ENCODE measurements at places on chromosomes 7 and 10.

DNA sequence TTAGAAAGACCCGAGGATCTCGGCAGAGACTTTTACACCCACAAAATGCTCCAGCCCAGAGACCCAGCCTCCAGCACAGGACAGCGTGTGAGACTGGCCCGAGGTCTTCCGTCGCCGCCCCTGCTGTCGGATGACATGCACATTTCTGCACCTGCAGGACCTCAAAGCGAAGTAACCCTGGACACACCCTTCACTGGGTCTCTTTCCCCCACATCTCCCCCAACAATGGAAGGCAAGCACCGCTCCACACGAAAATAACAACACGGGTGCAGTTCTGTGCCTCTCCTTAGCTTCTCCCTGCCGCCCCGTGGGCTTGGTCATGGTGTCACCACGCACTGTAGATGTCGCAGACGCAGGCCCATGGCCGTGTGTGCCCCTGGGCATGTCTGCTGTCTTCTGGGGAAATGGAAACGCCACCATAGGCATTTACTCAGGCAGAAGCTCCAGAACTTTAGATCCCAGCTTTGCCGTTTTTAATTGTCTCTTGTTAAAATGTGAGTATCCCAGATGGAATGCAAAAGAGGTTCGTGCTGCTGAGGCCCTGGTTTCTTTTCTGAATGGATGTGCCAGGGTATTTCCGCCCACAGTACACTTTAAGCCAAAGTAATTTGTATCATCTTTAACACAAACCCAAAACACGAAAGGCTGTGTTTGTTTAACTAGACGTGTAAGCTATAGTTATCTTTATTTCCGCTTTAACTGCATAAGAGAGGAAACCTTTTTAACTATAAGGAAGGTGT lies 237.9 kb downstream of the MGMT start:
- no peak for DNase-seq

DNA sequence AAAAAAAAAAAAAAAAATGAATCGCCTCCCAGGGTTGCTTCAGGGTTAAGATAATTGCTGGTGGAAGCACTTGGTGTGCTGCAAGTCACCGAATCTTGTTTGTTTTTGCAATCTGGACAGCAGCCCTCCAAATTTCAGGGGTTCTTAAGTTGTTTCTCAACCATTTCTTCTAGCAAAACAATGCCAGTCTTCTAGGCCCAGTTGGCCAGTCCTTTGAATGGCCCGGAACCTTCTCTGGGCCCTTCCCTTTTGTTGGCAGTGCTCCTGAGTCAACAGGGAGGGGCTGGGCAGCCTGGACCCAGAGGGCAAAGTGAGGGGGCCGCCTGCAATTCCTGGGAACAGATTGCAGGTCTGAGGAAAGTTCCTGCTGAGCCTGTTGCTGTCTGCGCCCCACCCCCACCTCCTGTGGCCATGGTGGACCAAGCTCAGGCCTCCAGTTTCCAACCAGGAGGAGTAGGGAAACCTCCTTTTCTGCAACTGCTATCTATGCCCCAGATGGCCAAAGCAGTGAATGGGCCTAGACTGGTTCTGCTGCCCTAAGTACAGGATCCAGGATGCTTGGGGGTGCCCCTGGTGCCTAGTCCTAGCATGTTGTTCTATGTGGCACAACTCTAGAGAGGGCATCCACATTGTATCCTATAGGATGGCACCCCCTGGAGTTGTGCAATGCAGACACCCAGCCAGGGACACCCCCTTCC lies 31.4 kb upstream of the PDCD4 start:
- no peak for DNase-seq

DNA sequence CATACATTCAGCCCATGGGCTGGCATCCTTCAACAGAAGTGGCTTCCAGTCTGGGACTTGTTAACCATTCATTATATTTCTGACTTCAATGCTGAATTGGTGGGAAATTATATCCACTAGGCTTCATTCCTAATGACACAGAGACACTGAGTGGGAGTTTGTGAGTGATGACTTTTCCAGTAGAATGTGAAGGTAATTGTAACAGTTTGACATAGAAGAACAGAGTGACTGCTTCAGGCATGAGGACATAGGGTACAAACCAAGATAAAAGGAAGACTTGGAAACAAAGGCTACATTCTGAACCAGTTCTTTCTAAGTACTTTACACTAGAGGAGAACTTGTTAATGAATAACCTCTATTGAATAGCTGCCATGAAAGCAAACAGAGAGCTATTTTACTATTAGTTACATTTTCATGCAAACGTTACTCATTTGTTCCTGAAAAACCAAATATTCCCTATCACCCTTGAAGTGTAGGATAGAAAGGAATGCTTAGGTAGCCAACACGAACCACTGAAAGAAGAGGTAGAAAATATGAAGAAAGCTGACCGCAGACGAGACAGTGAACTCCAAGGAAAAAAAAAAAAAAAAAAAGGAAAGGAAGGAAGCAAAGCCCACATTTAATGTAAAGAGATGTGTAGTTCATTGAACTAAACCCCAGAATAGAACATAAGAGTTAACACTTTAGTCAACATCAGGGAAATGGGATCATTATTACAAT lies 237.0 kb upstream of the SEMA3C start:
- DNase-seq, result no peak

GRCh38 chr7:152704796-152705384 lies 28.9 kb upstream of the XRCC2 start:
- DNase-seq, result no peak

DNA sequence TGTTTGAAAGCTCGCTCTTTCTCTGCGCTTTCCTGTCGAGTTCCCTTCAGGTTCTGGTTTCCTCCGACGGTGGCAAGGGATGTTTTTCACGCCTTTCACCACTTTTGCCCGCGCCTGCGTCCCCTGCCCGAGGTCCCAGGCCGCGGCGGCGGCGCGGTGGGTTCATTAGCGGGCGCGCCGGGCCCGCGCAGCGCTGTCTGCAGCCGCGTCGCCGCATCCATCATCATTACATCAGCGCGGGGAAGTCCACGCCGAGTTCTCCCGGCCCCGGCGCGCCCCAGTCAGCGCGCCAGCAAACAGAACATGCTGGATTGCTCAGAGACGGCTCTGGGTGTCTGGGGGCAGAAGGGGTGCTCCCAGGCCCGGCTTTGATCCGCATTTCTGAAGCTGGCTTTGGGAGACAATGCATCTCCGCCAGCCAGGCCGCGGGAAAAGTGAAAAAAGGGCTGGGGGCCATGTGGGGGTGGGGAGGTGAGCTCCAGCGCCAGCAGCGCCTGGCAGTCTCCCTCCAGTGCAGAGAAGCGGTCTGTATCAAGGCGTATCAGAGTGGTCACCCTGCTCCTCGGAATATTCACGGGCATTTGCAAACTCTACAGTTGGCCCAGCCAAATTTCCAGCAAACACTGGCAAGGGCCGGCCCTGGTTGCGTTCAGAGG lies 8.9 kb downstream of the GLI3 start:
- no peak for DNase-seq

- no peak for DNase-seq
Measured at GRCh38 chr7:210401-210925, 18.1 kb downstream of the FAM20C start.

GRCh38 chr7:117220836-117221235 lies 102.0 kb downstream of the WNT2 start:
- no peak for DNase-seq

DNA sequence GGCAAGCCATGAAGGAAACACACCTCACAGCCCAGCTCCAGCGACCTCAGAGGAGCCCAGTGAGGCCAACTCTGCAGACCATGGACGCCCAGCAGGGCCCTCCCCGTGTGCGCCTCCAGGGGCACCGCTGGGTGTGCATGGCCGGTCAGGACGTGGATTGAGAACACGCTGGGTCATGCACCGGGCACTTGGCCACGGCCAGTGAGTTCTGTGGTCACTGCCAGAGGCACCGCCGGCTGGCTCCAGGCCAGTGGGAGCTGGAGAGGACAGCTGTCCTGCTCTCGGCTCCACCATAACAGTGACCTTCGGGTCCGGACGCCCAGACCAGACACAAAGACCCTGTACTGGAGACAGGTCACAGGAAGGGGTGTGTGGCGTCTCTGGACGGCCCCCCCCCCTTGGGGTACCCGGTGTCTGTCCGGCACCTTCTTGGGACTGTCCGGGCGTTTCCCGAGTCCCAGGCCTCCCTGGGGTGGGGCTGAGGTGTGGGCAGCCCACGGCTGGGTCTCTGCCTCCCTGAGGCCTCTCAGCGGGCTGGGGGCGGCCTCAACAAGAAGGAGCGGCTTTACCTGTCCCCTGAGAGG lies 50.4 kb upstream of the NKX6-2 start:
- no peak for DNase-seq

- DNase-seq, result no peak
Measured at GRCh38 chr7:40793132-40793531, 658.3 kb downstream of the SUGCT start.

DNA sequence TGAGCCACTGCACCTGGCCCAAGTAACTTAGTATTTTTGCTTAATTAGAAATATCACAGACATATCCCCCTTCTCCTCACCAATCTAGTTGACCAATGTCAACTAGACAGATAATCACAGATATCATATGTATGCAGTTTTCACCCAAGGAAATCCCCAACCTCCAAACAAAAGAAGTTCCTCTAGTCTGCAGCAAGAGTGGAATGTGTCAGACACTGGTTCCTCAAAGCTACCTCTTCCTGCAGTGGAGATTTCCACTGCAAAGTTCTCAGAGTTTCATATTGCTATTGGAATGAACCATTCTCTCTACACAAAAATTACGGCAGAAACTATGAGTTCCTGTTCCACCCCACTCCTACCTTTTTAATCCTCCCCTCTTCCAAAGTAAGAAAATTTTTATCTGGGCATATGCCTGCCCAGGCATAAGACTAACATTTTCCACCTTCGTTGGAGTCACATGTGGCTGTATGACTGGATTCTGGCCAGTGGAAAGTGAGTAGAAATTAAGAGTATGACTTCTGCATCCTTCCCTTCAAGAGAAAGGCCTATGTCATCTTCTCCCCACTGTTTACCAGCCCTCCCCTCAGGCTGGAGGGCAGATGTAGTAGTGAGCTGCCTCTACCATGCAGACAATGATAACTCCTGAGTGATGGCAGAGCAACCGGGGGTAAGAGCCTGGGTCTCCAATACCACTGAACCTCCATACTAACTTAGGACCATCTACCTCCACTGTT lies 103.0 kb downstream of the MYOF start:
- DNase-seq, result no peak

GRCh38 chr10:131233611-131234258 lies 77.8 kb downstream of the TCERG1L start:
- no peak for DNase-seq

GRCh38 chr7:38448584-38449234 lies 175.3 kb upstream of the TARP start:
- no peak for DNase-seq

GRCh38 chr7:39948375-39948955 lies 1.6 kb upstream of the CDK13 start:
- no peak for DNase-seq

- DNase-seq, result no peak
Measured at GRCh38 chr10:44198096-44198779, 186.7 kb downstream of the CXCL12 start.

- no peak for DNase-seq
Measured at GRCh38 chr10:87671139-87671815, 11.6 kb downstream of the PAPSS2 start.

DNA sequence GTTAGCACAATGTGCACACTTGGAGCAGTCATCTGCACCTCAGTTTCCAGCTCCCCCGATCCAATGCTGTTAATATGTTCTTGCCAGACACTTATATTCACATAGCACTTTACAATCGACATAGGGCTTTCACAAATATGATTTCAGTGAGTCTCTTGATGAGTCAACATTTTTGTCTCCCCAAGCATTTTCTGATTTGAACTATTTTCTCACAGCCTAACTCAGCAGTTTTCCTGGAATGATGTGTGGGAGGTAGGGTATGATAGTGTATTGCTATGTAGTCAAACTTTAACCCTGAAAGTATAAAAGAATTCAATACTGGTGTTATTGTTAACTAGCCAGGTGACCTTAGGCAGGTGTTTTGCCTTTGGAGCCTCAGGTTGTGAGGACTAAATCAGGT lies 82.5 kb upstream of the LRGUK start:
- no peak for DNase-seq

GRCh38 chr10:83871187-83872081 lies 267.9 kb upstream of the GHITM start:
- peak; percentile 69 for DNase-seq

- no peak for DNase-seq
Measured at GRCh38 chr10:13944823-13945222, 358.1 kb downstream of the PRPF18 start.

GRCh38 chr7:47651355-47652317 lies 69.7 kb upstream of the TNS3 start:
- no peak for DNase-seq

GRCh38 chr7:28855538-28856217 lies 102.5 kb downstream of the TRIL start:
- peak; percentile 33 for DNase-seq

DNA sequence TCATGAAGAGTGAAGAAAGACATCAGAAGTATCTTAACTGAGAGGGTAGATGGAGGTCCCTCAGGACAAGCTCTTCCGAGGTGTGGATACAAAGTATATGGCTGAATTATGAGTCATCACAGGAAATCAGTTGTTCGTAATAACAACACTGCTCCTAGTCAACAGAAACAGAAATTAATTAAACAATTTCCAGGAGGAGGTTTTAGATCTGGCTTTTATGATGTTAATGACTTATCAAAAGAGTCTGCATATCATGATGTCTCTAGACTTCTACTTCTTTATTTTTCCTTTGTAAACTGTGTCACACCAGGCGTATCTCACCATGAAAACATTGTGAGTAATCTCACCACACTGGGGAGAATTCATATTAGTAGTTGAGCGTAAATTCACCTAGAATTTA lies 31.2 kb downstream of the OSBPL3 start:
- DNase-seq, result no peak

GRCh38 chr10:127578961-127579305 lies 29.8 kb downstream of the NPS start:
- DNase-seq, result no peak

GRCh38 chr7:100044718-100045117 lies 4.9 kb upstream of the ZSCAN21 start:
- peak; percentile 68 for DNase-seq

GRCh38 chr10:72690071-72690755 lies 1.7 kb upstream of the MCU start:
- no peak for DNase-seq

GRCh38 chr7:141752634-141753033 lies 11.3 kb upstream of the TAS2R3 start:
- DNase-seq, result peak; percentile 41

GRCh38 chr7:76403780-76404494 lies 5.6 kb downstream of the SSC4D start:
- peak; percentile 34 for DNase-seq
